Lower leg skin (tissue), 4 donors: ENCODE measurements at places on chromosomes 1 and 21.
A peak's percentile ranks its signal among the peaks of the same experiment; 100 is the strongest.

DNA sequence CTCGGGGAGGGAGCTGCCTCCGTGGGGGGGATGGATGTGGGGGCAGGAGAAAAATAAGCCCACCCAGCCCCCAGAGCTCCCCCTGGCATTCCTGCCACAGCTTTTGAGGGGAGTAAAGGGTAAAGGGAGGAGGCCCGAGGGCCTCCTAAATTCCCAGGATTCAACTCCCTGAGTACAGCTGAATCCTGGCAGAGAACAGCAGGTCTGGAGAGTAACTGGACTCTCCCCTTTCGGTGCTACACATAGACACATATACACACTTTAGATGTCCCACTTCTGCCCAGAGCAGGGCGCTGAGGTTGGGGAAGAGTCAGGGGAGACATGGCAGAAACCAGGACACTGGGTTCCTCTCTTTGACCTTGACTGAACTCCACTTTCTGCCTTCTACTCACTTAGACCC is 3.0 kb downstream of the KIRREL1 start:
- no peak for DNase-seq

- no peak for DNase-seq
Measured at GRCh38 chr1:20105856-20106255, 13.5 kb downstream of the PLA2G2D start.

DNA sequence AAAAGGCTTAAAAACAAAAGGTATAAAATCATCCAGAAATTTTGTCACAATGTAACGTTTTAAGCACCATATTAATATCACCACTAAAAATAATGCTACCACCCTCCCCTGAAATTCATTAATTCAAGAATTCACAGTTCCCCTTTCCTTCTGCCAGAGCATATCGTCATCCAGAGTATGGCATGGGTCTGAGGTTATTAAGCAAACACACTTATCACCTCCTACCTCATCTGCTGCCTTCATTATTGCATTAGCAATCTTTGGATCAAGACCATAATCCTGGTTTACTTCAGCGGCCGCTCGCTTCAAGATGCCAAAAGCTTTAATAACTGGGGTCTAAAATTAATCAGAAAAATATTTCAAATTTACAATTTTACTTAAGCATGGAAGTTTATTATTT is 6.2 kb downstream of the FH start:
- no peak for DNase-seq

GRCh38 chr1:98523256-98523655 is 138.3 kb upstream of the SNX7 start:
- no peak for DNase-seq

GRCh38 chr1:21827141-21827679 is 15.1 kb downstream of the LDLRAD2 start:
- DNase-seq = no peak

DNA sequence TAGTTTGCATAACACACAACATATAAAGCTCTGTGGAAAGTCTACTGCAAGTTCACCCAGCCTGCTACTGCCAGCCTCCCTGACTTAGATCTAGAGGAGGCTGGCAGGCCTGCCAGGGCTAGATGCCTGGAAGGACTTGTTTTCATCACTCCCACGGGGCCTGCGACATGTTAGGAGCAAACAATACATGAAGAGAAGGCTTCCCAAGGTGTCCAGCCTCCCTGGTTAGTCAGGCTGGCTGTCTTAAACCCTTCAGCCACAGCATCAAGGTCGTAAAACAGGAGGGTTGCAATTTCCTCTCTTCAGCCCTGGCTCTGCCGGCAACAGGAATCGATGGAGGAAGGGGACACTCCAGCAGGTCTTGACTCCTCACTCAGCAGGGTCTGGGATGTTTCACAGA is 104.5 kb downstream of the NGF start:
- DNase-seq = no peak

- no peak for DNase-seq
Measured at GRCh38 chr1:40273547-40274166, 15.6 kb downstream of the ZMPSTE24 start.

- DNase-seq = no peak
Measured at GRCh38 chr1:168414914-168415313, 128.9 kb downstream of the XCL2 start.

DNA sequence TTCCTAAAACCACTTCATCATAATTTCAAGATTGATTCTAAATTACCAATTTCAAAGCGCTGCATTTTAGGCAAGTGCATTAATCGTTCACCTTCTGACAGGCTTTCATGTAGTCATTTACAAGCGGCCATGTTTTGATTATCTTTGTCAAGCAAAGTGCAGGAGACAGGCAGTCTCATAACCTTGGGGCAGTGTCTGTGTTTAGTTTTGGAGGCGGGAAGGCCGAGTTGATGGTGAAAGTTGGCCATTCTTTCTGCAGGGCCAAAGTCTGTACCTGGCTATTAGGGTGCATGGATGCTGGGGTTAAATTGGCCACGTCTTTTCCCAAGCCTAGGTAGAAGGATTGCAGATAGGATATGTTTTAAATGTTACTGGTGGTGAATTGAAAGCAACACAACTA is 2.9 kb downstream of the AGPAT3 start:
- no peak for DNase-seq

GRCh38 chr1:186183970-186184628 is 191.0 kb downstream of the TPR start:
- DNase-seq = no peak

GRCh38 chr1:27435566-27436203 is 43.3 kb downstream of the GPR3 start:
- DNase-seq = no peak

DNA sequence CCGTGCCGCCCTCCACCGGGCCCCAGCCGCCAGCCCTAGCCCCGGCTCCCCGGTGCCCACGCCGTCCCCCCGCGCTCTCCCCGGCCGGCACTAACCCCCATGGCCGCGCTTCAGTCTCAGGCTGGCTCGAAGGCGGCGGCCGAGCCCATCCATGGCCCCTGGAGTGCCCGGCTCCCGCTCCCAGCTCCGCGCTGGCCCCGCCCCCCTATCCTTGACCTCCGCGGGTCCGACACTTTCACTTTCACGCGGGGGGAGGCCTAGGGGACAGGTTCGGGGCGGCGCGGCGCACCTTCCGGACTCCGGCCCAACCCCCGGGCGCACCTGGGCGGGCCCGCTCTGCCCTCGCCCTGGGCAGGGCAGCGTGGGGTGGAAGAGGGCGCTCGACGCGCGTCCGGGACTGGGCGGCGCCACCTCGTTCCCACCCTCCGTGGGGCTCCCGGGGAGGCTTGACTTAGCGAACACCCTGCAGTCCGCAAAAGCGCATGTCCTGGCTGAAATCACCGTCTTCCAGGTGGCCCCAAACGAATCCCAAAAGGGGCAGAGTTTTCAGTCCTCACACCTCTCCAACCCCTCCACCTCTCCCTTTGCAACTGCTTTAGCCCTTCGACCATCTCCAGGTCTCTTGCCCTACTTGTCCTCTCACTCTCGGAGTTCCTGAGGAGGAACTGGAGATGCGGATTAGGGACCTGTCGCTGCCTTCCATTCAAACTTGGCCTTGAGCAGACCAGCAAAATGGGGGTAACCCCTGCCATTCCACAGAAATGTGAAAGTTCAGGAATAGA is 3.9 kb upstream of the DENND2D start:
- DNase-seq = no peak

DNA sequence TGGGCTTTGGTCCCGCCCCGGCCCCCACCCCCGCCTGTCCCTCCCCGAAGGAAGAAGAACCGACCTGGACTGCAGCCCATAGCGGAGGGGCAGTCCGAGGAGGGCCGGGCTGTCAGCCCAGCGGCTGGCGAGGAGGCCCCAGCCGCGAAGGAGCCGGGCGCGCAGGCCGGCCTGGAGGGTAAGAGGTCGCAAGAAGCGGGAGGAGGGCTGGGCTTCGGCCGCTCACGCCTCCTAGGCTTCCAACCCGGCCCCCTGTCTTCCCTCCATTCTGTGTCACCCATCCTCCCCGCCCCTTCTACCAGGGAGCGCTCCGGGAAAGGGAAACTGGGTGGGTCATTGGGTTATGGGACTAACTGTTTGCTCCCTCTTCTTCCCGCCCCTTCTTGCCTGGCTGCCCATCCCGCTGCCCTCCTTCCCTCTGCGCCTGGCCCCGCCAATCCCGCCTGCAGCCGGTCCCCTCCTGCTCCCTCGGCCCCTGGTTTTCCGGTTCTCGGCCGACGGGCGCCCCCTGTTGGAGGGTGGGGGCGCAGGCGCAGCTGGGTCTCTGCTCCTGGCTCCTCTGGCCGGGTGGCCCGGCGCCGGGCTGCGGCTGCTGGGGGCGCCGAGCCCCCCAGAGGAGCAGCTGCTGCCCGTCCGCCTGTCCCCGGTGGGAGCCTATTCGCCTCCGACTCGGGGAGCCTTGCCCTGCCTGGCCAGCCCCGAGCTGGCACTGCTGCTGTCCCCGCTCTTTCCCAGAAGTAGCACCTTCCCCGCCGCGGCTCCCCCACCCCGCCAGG is 2.4 kb downstream of the RUSC1 start:
- DNase-seq = peak; percentile 82

DNA sequence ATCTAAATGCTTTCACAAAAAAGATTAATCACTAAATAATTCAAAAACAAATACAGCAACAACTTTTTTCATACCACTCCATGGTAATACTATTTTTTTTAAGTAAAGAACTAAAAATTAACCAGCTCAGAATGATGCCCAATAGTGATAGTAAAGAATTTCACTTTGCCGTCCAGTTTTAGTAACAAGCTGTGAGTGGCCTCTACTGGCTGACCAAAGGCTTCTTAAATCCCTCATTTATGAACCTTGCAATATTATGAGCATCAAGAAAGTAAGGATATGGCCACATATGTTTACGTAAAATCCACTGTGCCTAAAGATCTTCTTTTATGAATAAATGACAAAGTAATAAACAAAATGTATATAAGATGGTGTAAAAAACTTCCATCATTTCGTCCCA is 108.6 kb downstream of the GPATCH2 start:
- no peak for DNase-seq

DNA sequence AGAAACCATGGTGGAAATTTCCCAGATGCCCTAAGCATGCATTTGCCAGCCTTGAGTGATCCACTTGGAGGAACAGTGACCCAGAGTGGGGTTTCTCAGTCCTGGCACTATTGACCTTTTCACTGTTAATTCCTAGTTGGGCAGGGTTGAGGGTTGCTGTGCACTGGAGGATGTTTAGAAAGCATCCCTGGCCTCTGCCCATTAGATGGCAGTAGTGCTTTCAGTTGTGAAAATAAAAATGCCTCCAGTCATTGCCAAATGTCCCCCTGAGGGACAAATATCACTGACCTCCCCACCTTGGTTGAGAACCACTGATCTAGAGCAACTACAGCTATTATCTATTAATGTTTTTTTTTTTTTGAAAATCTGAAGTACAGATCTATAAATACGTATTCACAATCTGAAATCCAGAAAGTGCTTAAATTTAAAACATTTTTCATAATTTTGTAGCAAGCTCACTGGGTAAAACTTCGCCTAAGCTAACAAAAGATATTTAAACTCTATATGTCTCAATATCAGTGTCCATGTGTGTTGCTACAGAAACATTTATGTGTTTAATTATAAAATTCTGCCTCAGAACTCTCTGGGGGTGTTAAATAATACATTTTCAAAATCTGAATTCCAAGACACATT is 27.3 kb downstream of the F3 start:
- no peak for DNase-seq

DNA sequence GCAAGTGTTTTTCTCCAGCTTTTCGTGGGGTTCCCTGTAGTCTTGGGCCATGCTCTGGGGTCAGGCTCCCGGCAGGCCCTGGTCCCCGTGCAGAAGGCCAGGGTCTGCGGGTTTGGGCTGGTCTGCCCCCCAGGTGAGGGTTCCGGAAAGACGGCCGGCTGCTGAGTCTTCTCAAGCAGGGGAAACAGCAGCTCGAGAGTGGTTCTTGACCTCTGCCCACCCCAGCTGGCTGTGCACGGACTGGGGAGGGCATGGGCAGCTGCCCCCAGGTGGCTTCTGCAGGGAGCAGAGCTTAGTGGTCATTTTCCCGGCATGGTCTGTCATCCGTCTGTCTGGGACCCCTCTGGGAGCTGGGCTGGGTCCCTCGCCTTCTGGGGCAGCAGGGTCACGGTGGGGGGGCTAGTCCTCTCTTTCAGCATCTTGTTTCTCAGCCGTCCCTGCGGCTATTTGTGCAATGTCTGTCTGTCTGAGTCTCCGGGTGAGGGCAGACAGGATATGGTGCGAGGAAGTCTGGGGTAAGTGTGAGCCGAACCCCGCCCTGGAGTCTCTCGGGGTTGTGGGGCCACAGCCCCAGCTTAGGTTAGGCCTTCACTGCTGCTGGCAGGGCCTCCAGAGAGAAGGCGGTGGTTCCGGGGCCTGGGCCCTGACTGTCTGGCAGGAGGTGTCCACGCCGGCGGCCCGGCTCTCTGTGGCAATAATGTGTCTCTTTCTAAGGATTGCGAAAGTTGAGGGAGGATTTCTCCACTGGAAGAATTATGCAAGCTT is 6.1 kb downstream of the SKI start:
- DNase-seq = peak; percentile 98

GRCh38 chr1:93253516-93253915 is 73.0 kb downstream of the CCDC18 start:
- DNase-seq = no peak

DNA sequence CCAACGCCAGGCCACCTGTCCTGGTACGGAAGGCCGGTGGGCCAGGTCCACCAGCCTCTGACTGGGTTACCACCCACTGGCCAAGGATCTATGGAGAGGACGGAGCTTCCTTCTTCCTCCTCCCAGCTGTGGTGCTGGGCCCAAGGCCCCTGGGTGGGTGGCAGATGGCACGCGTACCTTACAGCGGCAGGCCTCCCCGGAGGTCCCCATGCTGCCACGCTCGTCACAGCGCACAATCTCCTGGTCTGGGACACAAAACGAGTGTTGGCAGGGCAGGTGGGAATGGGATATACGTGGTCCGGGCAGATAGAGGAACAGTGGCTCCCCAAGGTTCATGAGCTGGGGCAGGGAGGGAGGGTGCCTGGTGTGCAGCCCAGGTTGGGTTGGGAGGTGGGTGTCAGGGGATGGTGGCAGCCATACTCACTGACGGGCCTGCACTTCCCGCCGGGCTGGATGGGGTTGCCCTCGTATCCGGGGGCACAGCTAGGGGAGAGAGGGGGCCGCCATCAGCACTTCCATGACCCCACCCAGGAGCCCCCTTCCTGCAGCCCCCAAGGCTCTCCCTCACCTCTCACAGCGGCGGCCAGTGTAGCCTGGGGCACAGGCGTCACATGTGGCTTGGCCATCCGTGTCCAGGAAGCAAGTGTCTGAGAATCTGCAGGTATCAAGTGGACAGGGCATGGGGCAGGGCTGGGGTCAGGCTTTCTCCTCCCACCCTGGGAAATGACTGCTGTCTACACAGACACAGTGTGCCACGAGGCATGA is 58.9 kb downstream of the HSPG2 start:
- no peak for DNase-seq

DNA sequence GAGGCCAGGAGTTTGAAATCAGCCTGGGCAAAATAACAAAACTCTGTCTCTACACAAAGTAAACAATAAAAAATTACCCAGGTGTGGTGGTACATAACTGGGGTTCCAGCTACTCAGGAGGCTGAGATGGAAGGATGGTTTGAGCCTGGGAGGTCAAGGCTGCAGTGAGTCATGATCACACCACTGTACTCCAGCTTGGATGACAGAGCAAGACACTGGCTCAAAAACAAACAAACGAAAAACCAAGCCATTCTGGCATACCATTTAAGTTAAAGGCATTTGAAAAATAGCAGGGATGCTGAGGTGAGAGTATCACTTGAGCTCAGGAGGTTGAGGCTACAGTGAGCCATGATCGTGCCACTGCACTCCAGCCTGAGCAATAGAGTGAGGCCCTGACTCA is 5.3 kb upstream of the ALDH9A1 start:
- DNase-seq = no peak

GRCh38 chr1:169115891-169116585 is 9.5 kb downstream of the ATP1B1 start:
- DNase-seq = peak; percentile 63

- no peak for DNase-seq
Measured at GRCh38 chr1:186566140-186566855, 105.4 kb upstream of the PDC start.
